ENCODE measurements at places on chromosomes 2 and 18. TPM values are rescaled to one million over a fixed set of nuclear protein-coding genes. Genes with fewer than 3 reads are reported as not detected.

TCF4 gene
- total RNA-seq, result 56.8 TPM

FAM124B gene
- total RNA-seq, result not detected

HRH4 gene
- total RNA-seq, result not detected

DPYSL5 gene
- total RNA-seq, result 70.3 TPM

C2orf78 gene
- not detected for total RNA-seq

EPB41L3 gene
- total RNA-seq, result 41.7 TPM

TTN gene
- total RNA-seq, result 12.2 TPM

CNGA3 gene
- total RNA-seq, result 5.3 TPM

VRK2 gene
- 22.7 TPM for total RNA-seq

RTKN gene
- total RNA-seq, result 129 TPM

FAM168B gene
- total RNA-seq, result 111 TPM

SLC9A4 gene
- 0.62 TPM for total RNA-seq

DNAJC5G gene
- not detected for total RNA-seq

PEX13 gene
- 34.0 TPM for total RNA-seq

SKOR2 gene
- total RNA-seq, result not detected

KCNJ13 gene
- total RNA-seq, result 0.89 TPM

MC2R gene
- not detected for total RNA-seq

FN1 gene
- total RNA-seq, result 2,640 TPM

SYT4 gene
- total RNA-seq, result 4.6 TPM

CHRND gene
- not detected for total RNA-seq

SLC14A1 gene
- total RNA-seq, result 0.50 TPM

NTSR2 gene
- not detected for total RNA-seq

POTEC gene
- total RNA-seq, result not detected

LIPT1 gene
- total RNA-seq, result 6.3 TPM

MRO gene
- total RNA-seq, result not detected

CRYGD gene
- not detected for total RNA-seq

TNS1 gene
- total RNA-seq, result 7.7 TPM

UGT1A4 gene
- total RNA-seq, result not detected

SGPP2 gene
- 19.8 TPM for total RNA-seq

MOGAT1 gene
- total RNA-seq, result 0.74 TPM

SCN7A gene
- 3.3 TPM for total RNA-seq

RAB17 gene
- total RNA-seq, result 49.9 TPM

CABYR gene
- 8.0 TPM for total RNA-seq

MLPH gene
- 1.2 TPM for total RNA-seq

GPR155 gene
- 0.74 TPM for total RNA-seq

Measured in progenitor cell of endocrine pancreas (in vitro differentiated cells).